Daoy (cell line): ENCODE measurements at places on chromosomes 13 and 19. TPM values are rescaled to one million over a fixed set of nuclear protein-coding genes. Genes with fewer than 3 reads are reported as not detected.
A peak's percentile ranks its signal among the peaks of the same experiment; 100 is the strongest.

DNA sequence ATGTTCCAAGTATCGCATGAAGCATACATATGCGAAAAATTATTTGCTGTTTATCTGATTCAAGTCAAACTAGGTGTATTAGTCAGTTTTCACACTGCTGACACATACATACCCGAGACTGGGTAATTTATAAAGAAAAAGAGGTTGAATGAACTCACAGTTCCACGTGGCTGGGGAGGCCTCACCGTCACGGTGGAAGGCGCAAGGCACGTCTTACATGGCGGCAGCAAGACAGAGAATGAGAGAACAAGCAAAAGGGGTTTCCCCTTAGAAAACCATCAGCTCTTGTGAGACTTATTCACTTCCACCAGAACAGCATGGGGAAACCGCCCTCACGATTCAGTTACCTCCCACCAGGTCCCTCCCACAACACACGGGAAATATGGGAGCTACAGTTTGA lies 13.0 kb upstream of the PROZ start:
- no peak for DNase-seq

GRCh38 chr13:50699874-50700663 lies 143.4 kb downstream of the DLEU7 start:
- DNase-seq = no peak

The VPS36 gene
- total RNA-seq = 21.3 and 34.0 TPM in 2 replicates

- DNase-seq = no peak
These were observed 85.5 kb downstream of the DIAPH3 start for GRCh38 chr13:60078226-60078625.

The RXFP2 gene
- total RNA-seq = not detected in 2 replicates

- DNase-seq = no peak
These were observed 209.6 kb downstream of the OLFM4 start for GRCh38 chr13:53238261-53238660.

The GRIK5 gene
- 0.42 and 0.57 TPM in 2 replicates for total RNA-seq

The TMEM145 gene
- total RNA-seq = 0.30 and 0.51 TPM in 2 replicates

DNA sequence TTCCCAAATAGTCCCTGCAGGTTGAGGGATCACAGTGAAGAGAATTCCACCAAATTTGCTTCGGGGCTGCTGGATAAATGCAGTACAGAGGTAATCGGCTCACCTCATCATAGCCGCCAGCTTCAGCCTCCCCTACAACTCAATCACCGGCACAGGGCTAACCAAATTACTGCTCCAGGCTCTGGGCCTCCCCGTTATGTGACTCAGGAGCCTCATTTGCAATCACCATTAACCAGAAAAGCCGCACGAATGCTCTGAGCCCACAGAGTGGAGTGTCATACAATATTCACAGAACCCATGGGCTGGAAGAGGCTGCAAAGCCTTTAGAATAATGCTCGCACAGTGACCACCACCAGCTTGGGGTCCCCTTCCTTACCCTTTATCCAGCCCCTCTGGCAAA lies 4.9 kb downstream of the SIAH3 start:
- DNase-seq = peak; percentile 26

DNA sequence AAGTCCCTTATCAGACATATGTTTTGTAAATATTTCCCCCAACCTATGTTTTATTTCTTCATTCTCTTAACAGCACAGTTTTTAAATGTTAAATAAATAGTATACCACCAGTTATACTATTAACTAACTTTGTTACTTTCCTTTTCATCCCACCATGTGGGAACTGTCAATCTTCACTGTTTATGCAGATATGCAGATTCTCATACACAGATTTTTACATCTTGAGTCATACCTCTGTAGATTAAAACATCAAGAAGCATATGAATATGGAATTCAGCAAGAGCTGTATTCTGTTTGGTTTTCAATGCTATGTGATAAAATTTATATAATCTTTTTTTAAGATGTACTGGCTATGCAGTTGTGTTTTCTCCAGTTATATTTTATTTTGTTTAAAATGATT lies 566.3 kb downstream of the LIG4 start:
- DNase-seq = no peak

DNA sequence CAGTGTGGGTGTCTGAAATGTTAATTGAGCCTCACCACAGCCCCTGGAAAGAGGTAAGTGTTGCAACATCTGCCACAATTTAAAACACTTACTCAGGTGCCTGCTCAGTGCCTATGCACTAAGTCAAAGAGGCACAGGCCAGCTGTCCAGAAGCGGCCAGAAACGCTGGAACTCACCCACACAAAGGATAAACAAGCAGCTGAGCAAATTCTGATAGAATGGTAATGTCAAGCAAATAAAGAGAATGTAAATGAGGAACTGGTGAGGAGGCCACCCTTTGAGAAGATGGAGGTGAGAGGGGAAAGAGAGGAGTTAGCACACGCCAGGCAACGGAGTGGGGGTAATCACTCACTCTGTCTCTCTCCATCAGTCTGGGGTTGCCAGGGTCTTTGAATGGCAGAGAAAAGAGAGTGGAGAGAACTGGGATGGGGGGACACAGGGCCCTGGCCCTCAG lies 67.7 kb upstream of the SERP2 start:
- peak; percentile 55 for DNase-seq

- no peak for DNase-seq
These were observed 141 bp downstream of the TRPC4 start for GRCh38 chr13:37869506-37869755.

DNA sequence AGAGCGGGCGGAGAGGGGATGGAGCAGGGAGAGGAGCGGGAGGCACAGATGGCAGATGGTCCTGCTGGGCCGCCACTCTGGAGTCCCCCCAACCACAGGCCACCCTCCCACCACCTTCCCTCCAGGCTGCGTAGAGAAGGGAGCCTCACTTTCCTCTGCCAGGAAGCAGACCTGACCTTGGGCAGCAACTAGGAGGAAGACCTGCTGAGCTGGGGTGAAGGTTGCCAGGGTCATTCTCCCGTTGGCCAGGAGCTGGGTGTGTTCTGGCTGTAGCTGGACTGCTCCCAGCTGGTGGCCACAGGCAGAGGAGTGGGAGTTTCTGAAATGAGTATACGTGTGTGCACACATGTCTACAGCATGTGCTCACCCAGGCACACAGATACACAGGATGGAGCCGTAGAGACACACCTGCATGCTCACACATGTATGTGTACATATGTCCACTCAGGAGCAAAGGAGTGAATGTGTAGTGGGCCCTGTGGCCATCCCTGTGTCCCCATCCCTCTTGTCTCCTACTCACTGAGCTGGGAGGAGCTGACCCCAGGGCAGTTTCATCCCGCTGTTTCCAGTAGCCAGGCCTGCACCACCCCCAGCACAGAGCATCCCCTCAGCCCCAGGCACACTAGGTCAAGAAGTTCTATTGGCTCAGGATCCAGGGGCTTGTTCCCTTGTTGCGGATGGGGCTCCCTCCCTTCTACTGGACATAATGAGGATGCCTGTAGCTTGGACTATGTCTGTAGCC lies 53.0 kb downstream of the CHST8 start:
- no peak for DNase-seq
